ENCODE measurements at places on chromosomes 1 and 21.

GRCh38 chr1:232909752-232910151 is 40.7 kb upstream of the NTPCR start:
- DNase-seq, result no peak

GRCh38 chr1:226575739-226576378 is 27.3 kb downstream of the STUM start:
- no peak for DNase-seq

DNA sequence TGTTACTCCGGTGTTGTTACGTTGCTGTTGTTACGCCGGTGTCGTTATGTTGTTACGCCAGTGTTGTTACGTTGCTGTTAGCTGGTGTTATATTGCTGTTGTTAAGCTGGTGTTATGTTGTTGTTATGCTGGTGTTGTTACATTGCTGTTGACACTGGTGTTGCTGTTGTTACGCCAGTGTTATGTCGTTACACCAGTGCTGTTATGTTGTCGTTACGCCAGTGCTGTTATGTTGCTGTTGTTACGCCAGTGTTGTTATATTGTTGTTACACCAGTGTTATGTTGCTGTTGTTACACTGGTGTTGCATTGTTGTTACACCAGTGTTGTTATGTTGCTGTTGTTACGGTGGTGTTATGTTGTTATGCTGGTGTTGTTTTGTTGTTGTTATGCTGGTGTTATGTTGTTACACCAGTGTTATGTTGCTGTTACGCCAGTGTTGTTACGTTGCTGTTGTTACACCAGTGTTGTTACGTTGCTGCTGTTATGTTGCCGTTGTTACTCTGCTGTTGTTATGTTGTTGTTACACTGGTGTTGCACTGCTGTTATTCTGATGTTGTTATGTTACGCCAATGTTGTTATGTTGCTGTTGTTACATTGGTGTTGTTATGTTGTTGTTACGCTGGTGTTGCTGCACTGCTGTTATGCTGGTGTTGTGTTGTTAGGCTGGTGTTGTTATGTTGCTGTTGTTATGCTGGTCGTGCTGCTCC is 25.6 kb downstream of the H6PD start:
- no peak for DNase-seq

- DNase-seq, result no peak
Measured at GRCh38 chr1:121443001-121443540, 258.3 kb downstream of the SRGAP2C start.

GRCh38 chr21:33151941-33152731 is 77.6 kb upstream of the IFNAR2 start:
- DNase-seq, result no peak

DNA sequence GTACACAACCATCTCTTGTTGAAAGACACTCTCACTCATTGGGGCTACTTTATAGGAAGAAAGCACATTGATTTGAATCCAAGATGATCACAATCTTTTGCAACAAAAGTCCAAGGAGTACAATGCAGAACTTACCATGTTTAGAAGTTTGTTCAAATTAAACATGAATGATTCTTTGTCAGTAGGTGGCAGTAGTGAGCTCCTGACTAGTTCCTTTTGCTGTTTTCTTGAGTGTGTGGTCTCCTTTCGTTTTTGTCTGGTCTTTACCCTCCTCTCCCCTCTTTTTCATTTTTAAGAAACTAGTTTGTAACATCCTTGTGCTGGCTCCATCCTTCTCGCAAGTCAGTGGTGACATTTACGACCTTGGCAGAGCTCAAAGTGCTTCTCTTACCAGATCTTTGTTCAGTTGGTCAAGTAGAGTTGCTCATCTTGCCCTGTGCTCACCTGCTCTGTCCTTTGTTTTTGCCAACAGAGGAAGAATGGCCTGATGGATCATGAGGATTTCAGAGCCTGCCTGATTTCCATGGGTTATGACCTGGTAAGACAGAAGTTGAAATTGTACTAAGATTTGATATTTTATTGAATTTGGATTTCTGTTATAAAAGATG is 35.7 kb upstream of the MTR start:
- peak; percentile 19 for DNase-seq

- no peak for DNase-seq
Measured at GRCh38 chr1:78543941-78544643, 53.3 kb downstream of the PTGFR start.

GRCh38 chr1:54936791-54937190 is 43.6 kb upstream of the TMEM61 start:
- DNase-seq, result no peak

- no peak for DNase-seq
Measured at GRCh38 chr1:112250892-112251291, 145.1 kb upstream of the CTTNBP2NL start.

GRCh38 chr1:93735722-93736121 is 54.1 kb upstream of the BCAR3 start:
- no peak for DNase-seq

DNA sequence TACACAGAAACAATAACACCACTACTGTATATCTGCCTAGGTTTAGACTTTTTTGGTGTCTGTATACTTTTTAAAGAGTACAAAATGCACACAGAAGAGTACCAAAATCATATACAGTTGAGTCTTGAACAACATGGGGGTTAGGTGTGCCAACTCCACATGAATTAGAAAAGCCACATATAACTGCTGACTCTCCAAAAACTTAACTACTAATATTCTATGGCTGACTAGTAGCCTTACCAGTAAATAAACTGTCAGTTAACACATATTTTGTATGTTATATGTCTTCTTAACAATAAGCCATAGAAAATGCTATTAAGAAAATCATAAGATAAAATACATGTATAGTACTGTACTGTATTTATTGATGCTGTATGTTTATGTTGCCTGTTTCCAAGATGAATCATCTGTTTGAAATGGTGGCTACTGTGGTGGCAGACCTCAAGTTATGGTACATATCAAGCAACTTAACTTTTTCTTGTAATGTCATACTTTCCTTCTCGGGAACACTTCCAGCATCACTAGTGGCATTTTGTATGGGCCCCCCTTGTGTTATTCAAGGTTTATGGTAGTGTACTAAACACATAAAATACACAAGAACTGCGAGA is 71.2 kb downstream of the LHX4 start:
- no peak for DNase-seq

GRCh38 chr1:44714944-44715571 is 15.9 kb downstream of the RNU5D-1 start:
- peak; percentile 65 for DNase-seq

DNA sequence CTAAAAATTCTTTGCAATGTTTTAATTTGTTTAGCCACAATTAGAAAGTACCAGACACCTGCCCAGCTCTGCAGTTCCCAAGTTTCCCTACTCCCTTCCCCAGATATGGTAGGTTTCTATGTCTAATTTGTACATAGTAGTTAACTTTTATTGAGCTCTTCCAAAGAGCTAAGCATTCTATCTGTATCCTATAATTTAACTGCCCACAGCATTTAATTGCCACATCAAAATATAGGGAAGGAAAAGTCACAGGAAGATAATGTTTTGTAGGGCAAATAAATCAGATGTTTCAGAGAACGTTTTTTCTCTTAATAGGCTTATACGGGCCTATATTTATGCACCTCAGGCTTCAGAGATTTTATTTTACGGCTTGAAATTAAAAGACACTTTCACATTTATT is 15.7 kb upstream of the FMO3 start:
- no peak for DNase-seq

DNA sequence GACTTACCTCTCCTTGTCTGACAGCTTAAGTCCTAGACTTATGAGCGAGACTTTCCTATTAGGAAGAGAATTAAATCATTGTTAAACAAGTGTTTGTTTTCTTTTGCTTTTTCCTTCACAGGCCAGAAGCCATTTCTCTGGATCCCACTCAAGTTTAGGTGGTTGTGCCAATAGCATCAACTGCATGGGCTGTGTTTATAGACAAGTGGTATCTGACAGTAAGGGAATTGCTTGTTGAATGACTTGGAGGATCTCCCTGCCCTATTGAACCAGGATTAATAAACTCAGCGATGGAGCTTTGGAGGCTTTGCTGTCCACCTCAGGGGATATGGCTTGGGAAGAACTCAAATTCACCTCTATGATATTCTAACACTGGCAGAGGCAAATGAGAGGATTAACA is 43.7 kb downstream of the UTP25 start:
- no peak for DNase-seq

DNA sequence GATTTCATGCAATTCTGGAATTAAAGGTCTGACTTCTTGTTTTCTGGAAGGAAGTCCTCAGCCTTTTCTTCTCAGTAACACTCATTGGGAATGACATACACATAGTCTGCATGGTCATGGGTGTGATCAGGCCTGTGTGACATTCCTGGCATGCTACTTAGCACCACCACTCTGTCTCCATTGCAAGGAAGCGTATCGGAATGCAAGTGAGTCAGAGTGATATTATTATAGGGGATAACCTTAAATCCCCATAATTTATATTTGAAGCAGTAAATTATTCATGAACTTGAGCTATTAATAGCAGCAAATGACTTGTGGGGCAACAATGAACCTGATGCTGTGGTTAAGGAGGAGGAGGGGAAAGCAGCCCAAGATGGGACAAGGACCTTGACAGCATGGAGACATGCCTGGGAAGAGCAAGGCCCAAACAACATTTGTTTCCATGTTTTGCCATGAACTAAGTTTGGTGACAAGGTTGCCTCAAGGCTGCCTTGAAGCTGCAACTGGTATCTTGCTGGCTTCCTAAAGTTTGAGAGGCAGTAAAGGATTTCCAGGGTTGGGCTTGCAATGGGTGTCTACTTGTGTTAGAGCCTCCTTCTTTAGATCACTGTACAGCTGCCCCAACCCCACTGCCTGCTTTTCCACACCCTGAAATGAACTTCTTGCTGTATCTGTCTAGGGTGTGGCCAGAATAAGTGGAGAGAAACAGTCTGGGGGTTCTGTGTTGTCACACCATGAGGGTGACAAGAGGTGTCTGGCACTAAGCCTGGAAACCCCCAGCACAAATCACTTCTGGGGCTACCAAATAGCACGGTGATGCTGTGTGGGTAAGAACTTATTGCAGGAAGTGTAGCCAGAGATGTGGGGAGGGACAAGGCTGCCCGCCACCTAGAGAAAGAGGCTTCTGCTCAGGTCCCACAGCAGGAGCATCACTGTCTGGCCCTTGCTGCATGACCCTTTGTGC is 4.6 kb downstream of the MAB21L3 start:
- DNase-seq, result no peak

DNA sequence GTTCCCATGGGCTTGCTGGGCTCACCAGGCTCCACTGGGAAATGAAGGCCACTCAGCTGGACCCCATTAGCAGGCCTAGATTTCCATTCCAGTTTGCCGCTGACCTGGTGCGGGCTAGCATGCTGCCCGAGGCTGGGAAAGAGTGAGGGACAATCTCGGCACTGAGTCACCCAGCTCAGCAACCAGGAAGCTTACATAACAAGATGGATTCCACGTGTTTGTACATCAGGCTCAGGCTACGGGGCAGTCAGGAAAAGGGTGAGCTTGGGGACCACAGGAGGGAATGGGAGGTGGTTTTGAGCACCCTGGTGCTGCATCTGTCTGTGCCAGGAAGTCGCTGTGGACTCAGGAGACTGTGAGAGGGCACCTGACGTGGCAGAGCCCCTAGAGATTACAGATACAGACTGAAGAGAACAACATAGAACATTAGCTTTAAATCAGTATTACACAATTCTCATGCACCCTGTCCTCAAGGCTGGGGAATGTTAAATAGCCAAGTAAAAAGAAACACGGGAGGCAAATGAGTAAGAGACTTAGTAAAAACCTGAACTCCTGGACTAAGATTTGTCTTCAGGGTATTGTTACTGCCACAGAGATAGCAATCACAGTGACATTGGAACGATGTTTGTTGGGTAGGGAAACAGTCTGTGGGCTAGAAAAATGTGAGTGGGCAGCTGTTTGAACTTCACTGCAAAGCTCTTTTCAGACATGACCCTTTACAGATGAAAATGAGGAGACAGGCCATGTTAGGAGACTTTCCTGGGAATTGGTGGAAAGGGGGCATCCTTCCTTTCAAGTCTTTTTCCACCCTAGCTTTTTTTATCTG is 51.1 kb downstream of the GLUL start:
- DNase-seq, result no peak

DNA sequence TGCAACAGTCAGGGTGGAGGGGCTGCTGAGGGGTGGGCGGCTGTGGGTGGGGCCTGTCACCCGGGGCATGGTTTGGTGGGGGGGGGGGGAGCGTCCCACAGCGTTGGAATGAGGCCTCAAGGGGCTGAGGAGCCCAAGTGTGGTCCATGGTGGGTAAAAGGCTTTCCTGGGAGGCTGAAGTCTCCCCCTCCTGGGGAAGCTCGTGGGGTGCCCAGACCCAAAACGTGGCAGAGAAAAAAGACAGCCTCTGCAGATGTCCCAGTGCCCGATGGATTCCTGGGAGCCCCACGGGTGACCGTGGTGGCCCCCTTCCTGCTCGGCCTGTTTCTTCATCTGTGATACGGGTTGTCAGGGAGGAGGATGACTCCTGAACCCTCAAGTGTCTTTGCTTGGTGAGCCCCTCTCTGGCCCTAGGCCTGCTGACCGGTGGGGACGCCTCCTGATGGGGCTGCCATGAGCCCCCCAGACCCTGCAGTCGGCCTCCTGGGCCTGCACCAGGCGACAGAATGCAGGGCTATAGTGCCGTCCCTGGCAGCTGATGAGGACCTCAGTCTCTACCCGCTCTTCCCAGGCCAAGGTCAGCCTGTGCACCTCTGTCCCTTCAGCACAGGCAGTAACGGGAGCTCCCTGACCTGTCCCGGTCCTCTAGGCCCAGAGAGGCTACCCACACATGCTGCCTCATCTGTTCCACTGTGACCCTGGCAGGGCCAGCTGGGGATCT is 1.1 kb downstream of the OBSCN start:
- DNase-seq, result no peak

DNA sequence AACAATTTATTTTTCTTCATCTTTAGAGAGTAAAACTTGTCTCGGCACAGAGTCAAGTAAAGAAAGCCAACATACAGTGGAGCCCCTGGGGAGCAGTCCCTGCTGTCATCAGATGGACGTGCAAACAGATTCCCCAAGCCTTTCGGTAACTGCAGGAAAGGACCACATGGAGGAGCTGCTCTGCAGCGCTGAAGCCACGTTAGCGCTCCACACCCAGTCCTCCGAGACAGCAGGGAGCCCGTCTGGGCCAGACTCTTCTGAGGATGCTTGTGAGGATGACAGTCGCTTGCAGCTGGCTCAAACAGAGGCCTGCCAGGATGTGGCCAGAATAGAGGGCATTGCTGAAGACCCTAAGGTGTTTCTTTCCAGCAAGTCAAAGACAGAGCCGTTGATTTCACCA is 77.1 kb upstream of the SCCPDH start:
- DNase-seq, result no peak

Data from central memory CD4-positive, alpha-beta T cell (primary cell).